HS-27A (cell line): ENCODE measurements at places on chromosomes 16 and 17.

- no peak for DNase-seq
These were observed 2.3 kb downstream of the SALL1 start for GRCh38 chr16:51148678-51149228.

GRCh38 chr17:3964203-3965117 is at the start of gene ATP2A3:
TSS of gene ATP2A3 (minus strand) at chr17:3964437. CDS start at chr17:3964291, 146 bp downstream.
- no peak for DNase-seq

DNA sequence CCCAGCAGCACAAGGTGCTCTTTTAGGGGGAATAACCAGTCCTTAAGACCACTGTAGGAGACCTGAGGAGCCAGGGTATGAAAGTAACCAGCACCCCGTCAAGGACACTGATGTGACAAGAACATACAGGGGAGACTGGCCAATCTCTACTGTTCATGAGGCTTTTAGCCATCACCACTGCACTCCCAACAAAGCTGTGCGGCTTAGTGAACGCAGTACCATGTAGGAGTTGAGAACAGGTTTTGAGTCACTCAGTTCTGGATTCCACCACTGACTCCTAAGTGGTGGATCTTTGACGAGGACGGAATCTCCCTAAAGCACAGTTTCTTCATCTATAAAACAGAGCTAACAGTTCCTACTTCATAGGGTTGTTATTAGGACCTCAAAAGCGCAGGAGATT is 26.8 kb downstream of the COG4 start:
- no peak for DNase-seq

- no peak for DNase-seq
These were observed 75.5 kb downstream of the BMERB1 start for GRCh38 chr16:15509593-15510535.

- no peak for DNase-seq
These were observed 12.7 kb upstream of the ARHGAP23 start for GRCh38 chr17:38415250-38416194.

DNA sequence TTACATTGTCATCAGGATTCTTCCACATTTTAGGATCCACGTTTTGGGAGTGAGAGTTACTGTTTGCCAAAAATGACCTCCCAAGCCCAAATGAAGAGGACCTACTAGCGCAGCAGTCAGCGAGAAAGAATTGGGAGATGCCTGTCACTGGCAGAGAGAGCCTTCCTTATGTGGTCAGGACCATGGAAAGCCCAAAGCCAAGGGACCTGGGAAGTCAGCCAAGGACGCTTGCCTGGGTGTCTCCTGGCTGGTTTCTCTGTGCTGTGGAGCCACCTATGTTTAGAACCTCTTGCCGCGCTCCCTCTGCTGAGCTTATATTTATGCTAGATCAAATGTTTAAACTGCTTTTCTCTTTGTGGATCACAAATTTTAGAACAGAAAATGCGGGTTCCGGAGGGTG is 24.9 kb upstream of the RHBDL3 start:
- DNase-seq = no peak

DNA sequence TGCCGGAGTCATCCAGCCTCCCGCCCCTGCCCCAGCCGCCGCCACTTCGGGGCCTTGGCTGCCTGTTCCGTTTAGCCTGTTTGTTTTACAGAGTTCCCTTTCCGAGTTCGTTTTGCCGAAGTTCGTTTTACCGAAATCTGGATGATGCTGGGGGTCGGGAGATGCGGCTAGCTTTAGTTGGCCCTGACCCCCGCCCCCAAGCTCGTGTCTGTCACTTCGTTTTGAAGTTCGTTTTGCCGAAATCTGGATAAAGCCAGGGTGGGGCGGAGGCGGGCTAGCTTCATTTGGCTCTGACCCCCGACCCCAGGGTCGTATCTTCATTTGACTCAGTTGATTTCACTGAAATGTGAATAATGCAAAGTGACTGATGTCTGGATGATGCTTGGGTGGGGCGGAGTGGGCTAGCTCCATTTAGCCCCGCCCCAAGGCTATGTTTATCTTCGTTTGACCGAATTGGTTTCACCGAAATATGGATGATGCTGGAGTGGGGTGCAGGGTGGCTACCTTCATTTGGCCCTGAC is 591 bp downstream of the PSMD7 start:
- DNase-seq = no peak

GRCh38 chr16:62298600-62298999 is 262.4 kb upstream of the CDH8 start:
- DNase-seq = no peak

DNA sequence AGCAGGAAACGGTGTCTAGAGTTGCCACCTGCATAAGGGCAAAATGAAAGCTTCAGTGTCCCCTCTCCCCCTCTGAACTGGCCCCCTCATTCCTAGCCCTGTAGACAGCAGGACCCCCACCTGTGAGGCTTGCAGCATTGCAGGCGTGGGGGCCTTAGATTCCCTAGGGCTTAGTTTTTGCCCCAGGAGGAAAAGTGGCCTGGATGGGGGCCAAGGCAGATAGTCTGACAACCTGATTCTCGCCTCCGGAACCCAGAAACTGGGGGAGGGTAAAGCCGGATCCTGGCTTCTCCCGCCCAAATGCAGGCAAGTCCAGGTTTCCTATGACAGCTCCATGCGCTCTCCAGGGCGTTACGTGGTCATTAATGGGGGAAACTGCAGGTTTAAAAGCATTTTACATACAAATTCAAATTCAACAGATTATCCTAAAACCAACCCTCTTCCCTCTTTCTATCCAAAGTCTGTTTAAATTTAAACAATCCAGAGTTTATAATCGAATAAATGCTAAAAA is 678 bp upstream of the HOXB6 start:
- DNase-seq = no peak

GRCh38 chr16:68244481-68244902 is 681 bp upstream of the PLA2G15 start:
- DNase-seq = no peak

GRCh38 chr17:31089471-31089870 is 5.3 kb upstream of the NF1 start:
- DNase-seq = no peak

- DNase-seq = no peak
These were observed 4.3 kb downstream of the SPPL2C start for GRCh38 chr17:45848868-45849535.

GRCh38 chr16:61891460-61891859 is 144.8 kb downstream of the CDH8 start:
- no peak for DNase-seq

DNA sequence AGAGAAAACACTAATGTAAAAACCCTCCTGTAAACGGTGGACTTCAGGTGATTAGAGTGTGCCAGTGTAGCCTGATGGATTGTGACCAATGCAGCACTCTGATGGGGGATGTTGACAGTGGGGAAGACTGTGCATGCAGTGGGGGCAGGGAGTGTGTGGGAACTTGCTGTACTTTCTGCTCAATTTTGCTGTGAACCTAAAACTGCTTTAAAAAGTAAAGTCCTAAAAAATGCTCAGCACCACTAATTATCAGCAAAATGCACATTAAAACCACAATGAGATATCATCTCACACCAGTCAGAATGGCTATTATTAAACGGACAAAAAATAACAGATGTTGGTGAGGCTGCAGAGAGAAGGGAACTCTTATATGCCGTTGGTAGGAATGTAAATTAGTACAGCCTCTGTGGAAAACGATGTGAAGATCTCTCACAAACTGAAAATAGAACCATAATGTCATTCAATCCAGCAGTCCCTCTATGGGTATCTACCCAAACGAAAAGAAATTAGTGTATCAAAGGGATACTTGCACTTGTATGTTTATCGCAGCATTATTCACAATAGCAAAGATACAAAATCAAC is 9.7 kb upstream of the ULK2 start:
- no peak for DNase-seq
